ENCODE measurements at places on chromosomes 5 and 9. TPM values are rescaled to one million over a fixed set of nuclear protein-coding genes. Genes with fewer than 3 reads are reported as not detected.

- no peak for DNase-seq
These were observed 63.4 kb downstream of the GOLM1 start for GRCh38 chr9:86035827-86036440.

DNA sequence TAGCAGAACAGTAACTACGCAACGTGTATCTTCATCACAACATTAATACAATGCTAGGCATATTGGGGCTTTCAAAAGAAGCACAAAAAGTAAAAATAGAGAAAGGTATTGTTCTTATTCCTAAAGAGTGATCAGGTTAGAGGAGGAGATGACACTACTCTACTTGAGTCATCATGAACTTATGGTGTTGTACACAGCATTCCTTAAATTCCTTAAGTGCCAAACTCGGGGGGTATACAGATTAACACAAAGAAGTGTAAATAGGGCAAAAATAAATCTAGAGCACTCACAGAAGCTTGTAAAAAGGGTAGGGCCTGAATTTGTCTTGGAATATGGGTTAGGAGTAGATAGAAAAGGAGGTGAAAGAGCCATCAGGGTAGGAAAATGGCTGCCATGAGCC lies 308.0 kb upstream of the DAP start:
- no peak for DNase-seq

- no peak for DNase-seq
These were observed 32.6 kb upstream of the RASGEF1C start for GRCh38 chr5:180241600-180241999.

DNA sequence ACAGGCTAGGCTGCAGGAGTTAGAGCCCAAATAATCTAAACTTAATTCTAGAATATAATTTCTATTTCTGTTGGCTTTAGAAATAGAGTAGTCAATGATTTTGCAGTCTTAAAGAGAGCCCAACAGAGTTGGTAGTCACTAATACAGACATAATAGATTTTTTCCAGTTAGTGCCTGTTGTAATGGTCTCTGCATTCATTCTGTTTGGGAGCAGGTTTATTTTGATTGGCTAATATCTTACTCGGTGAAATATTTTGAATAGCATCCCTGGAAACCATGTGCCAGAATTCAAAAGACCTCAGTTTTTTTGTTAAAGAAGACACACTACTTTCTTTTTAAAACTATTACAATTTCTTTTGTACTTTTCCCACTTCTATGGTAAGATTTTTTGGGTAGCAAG lies 107.2 kb downstream of the RASGRF2 start:
- DNase-seq, result no peak

OTULINL gene
- total RNA-seq, result 3.4 TPM

MIGA2 gene
- 34.4 TPM for total RNA-seq

FAXDC2 gene
- total RNA-seq, result 2.9 TPM

HAVCR1 gene
- not detected for total RNA-seq

AK8 gene
- total RNA-seq, result 1.3 TPM
